ENCODE measurements at places on chromosomes 4 and X. TPM values are rescaled to one million over a fixed set of nuclear protein-coding genes. Genes with fewer than 3 reads are reported as not detected.

DNA sequence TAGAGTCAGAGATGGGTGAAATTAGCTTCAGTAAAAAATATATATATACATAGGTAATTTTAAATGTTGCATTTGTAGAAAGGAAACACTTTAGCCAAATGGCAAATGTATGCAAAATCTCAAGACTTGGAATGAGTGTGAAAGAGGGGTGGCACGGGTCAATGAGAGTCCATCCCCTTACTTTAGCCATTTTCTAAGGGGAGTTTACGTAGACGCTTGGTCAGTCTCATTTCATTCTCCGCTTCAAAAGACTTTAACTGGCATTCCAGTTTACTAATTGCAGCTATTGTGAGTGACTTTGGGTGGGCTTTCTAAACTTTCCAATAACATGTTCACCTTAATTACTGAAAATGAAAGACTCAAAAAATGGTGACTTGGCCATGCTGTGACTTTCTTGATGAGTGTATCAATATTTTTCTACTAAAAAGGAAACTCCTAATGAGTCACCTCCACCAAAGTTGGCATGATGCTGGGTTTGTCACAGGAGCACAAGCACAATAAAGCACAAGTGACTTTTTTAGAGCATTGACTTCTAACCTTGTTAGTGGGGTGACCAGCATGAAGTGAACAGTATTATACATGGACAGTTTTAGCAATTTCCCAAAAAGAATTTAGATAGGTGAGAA, 356.0 kb upstream of the RASGEF1B start:
- DNase-seq: no peak

DNA sequence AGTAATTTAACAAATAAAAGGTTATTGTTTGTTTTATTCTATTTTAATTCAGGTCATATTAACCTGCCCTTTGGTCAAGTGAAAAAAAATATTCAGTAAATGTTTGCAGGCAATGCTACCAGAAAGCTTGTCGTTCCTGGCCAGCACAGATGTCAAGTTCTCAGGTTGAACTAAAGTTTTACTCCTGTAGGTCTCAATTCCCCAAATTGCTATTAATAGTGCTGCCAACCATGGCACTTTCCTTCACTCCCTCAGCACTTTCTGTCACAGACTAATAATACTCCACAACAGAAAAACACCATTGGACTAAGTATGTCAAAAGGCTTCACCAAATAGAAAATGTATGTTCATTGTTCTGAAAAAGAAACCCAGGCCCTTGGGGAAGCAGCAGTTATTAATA, 79.2 kb upstream of the C4orf54 start:
- no peak for DNase-seq

GRCh38 chr4:10893395-10893794, 208.8 kb upstream of the CLNK start:
- no peak for DNase-seq

GRCh38 chr4:931194-931959, 739 bp downstream of the GAK start:
- no peak for DNase-seq

DNA sequence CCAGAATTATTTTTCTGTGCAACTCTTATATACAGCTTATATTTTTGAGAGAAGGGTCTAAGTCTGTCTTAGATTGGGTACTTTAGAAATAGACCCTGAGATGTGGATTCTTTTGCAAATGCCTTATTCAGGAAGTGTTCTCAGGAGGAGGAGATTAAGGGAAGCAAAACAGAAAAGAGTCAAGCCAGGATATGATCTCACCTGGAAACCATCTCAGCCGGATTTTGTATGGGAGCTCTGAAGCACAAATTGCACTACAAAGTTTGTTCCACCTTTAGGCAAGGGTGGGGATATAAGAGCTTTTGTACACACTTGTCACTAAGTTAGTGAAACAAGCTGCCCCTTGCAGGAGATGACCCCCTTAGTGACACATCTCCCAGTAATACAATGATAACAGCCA, 121.2 kb upstream of the GRPR start:
- DNase-seq: no peak

DNA sequence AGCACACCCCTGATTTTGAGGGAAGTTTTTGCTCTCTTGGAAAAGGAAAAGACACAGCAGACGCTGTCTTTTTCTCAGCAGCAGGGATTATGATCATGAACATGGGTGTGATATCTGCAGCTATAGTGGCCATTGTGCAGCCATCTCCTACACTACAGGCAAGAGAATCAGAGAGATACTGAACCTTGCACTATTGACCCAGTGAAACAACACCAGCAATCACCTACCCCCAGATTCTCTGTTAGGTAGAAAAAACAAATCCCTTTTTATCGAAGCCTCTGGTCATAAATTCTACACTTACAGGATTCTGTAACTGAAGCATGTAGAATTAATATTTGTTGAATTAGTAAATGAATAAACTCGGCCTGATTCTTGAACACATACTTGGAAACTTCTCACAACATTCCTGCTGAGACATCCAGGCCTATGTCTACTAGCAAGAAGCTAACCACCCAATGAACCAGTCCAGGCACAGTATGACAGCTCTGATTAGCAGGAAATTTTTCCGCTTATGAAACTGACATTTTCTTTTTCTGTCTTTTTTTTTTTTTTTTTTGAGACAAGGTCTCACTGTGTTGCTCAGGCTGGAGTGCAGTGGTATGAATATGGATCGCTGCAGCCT, 5.0 kb upstream of the AFAP1 start:
- no peak for DNase-seq

DNA sequence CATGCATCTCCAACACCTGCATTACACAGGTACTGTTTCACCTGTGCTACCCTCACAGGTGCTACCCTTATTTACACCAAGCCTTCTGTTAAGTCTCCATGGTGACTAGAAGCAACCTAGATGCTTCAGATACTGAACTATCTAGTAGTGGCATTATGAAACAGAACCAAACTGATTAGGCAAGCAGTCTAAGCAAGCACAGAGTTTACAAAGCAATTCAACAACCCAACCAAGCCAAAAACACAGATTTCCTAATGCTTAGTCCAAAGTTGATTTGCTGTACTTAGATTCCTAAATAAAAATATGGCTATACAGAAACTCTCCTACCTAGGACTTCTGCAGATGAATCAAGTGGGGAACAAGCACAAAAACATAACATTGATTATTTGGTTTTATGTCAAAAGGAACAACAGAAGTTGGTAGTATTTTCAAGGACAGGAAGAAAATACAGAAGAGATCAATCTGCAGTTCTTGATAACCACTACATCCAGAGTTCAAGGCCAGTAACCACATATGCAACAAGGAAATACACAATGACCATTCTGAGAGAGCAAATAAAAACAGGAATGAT, 3.2 kb downstream of the TAPT1 start:
- DNase-seq: no peak

GRCh38 chrX:51144828-51145442, 187.7 kb upstream of the NUDT10 start:
- no peak for DNase-seq

DNA sequence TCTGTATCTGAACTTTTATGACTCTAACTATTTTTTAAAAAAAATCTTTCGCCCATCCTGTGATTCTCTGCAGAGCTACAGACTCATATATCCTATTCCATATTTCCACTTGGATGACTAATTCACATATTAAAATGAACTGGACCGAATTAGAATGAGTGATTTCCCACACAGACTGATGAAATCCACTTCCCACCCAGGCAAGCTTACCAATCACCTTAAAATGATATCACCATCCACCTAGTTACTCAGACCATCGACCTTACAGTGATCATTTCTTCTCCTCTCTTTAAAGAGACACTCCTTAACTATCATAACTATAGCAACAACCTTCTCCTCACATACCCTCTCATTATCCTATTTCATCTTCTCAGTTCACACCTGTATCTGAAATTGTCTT, 34.1 kb upstream of the GUCY1B1 start:
- DNase-seq: no peak

GRCh38 chr4:155509555-155509954, 132.8 kb upstream of the MAP9 start:
- DNase-seq: no peak

DNA sequence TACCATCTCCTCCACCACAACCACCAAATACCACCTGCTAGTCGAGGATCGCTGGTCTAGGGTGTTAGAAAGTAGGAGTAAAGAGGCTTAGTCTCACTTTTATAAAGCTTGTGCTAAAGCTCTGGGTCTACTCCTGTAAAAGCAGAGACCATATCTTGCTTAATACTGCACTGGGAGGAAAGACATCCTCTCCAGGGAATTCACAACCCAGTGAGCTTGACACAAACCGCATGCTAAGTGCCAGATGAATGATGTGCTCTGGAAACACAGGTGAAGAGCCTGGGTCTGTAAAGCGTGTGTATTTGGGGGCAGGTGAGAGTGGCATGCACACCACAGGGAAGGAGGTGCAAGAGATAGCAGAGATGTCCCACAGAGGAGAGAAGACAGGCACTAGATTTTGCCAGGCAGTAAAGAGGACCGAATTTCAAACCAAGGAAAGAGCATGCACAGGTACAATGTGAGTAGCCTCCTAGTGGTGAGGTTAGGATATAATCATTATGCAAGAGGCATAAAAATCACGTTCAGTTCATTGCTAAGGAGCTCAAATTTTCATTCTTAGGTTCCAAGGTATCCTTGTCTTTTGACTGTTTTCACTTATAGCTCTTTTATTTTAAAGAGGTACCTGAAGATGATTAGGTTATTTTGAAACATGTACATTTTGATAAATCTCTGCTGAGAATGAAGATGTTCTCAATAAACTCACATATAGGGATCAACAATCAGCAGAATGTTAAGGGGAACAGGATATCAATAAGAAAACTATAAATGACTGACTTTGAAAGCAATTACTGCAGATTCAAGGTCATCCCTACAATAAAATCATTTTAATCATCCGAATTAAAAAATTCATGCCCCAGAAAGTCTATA, 20.7 kb downstream of the TAPT1 start:
- no peak for DNase-seq

DNA sequence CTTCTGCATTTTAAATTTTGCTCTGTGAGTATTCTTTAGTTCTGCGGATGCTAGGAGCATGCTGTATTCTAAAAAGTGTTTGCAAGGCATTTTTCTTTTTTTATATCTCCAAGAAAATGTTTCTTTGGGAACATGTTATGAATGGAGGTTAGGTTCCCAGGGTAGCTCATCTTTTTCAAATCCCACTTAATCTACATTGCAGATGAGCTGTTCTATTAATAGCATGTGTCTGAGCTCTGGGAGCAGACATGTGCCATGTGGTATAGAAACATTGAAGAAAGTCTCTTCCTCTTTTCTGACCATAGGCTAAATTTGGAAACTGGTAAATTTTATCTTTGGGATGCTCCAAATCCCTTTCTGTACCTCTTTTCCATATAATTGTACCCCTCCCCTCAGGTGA, 23.2 kb downstream of the DIAPH2 start:
- DNase-seq: no peak

GRCh38 chrX:47585273-47585672, 3.0 kb downstream of the TIMP1 start:
- DNase-seq: no peak

- DNase-seq: no peak
Measured at GRCh38 chr4:89136525-89136924, 25.2 kb downstream of the TIGD2 start.

DNA sequence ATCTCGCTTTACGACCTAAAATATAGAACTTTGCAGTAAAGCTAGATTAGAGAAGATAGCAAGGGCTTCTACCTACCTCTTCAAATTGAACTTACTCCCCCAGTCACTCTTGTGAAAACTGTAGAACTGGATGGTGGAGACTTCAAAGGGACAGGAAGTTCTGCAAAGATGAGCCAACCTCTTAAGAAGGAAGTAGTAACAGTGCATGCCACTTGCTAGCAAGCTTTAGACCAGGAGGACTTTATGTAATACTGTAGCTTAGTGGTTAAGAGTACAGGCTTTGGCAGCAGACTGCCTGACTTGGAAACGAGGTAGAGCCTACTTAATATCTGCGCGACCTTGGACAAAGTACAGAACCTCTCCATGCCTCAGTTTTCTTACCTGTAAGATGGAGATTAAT, 27.5 kb upstream of the VBP1 start:
- DNase-seq: peak; percentile 16

GRCh38 chr4:57065730-57066482, 44.3 kb downstream of the IGFBP7 start:
- DNase-seq: no peak

DNA sequence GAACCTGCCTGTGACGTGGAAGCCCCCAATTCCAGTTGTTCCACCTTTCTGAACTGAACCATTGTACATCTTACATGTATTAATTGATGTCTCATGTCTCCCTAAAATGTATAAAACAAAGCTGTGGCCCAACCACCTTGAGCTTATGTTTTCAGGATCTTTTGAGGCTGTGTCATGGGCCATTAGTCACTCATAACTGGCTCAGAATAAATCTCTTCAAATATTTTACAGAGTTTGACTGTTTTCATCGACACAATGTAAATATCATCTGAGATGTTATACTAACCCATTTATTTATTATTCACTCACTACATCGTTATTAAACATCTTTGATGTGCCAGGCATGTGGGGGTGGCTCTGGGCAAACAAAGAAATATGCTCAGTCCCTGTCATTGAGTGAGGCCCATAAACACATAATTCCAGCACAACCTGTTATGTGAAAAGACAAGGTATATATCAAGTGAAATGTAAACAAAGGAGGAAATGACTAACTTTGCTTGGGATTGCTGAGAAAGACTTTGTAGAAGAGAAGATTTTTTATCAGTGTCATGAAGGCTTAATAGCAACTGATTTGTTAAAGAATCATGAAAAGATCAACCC, 34.5 kb upstream of the PPM1K start:
- no peak for DNase-seq

DNA sequence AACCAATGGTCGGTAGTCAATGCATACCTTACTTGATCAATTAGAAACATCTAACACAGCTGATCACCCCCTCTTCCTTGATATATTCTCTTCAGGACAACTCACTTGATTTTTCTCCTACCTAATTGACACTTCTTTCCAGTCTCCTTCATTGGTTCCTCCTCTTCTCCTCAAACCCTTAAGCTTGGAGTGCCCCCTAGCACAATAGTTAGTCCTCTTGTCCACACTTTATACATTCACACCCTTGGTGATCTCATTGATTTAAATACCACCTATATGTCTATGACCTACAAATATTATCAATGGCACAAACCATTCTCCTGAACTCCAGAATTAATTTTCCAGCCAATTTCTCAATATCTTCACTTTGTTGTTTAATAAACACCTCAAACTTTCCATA, 724.0 kb downstream of the ADGRL3 start:
- DNase-seq: no peak

- DNase-seq: no peak
Measured at GRCh38 chr4:33086331-33086925, 2366.3 kb downstream of the PCDH7 start.

DNA sequence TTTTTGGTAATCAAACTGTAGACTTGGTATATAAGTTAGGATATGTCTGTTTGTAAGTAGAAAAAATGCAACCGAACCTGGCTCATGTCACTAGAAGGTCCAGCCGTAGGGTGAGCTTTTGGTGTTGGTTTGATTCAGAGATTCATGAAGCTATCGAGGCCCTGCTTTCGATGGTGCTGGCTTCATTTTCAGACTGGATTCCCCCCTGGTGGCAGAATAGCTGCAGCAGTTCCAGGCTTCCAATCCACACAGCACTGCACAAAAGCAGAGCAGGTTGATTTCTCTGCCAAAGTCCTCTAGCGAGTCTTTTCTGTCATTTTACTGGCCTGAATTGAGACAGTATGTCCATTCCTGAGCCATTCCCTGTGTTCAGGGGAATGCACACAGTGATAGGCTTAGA, 33.1 kb downstream of the PDK3 start:
- DNase-seq: no peak

GRCh38 chrX:118729042-118729652, 1.7 kb downstream of the IL13RA1 start:
- DNase-seq: no peak

YY2 gene
- total RNA-seq: 1.2 TPM

MED28 gene
- 50.5 TPM for total RNA-seq

FDCSP gene
- total RNA-seq: not detected

PDE6B gene
- 11.4 TPM for total RNA-seq

FAM241A gene
- 0.74 TPM for total RNA-seq

ADGRG2 gene
- total RNA-seq: not detected

Measured in CD4-positive, alpha-beta T cell (primary cell).